HFFc6 (cell line): ENCODE measurements at places on chromosomes 7 and 10.
A peak's percentile ranks its signal among the peaks of the same experiment; 100 is the strongest.

DNA sequence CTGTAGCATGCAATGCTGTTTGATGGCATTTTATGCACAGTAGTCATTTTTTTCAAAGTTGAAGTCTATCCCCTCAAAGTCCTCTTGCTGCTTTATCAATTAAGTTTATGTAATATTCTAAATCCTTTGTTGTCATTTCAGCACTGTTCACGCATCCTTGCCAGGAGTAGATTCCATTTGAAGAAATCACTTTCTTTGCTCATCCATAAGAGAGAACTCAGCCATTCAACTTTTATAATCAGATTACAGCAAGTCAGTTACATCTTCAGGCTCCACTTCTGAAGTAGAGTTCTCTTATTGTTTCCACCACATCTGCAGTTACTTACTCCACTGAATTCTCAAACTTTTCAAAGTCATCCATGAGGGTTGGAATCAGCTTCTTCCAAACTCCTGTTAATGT is 32.3 kb downstream of the SDHAF3 start:
- DNase-seq: peak; percentile 1

- DNase-seq: no peak
These were observed 34.9 kb upstream of the PRSS1 start for GRCh38 chr7:142714375-142714774.

- peak; percentile 83 for DNase-seq
These were observed at the start of gene MICALL2 for GRCh38 chr7:1458683-1459511. MICALL2 (minus strand) TSS chr7:1459470; CDS start chr7:1459326, 144 bp downstream.

DNA sequence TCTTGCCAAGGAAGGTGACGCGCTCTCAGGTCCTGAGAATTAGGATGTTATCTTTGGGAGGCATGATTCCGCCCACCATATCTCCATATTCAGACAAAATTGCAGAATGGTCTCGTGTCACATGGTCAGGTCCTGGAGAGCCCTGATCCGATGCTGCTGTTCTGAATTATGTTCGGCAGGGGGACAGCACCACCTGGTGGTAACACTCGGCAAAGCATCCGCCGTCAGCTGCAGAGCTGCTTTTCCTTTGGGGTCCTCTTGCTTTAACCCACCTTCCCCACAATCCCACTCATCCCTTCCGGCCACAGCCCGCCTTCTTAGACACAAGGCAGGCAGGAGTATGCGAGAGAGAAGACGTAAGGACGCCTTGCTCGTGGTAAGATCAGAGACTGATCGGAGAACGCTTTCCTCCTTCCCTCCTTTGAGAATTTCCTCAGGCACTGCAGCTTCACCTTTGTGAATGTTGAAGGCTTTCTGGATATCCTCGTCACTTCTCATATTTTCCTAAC is 327.8 kb upstream of the C7orf33 start:
- DNase-seq: peak; percentile 33

DNA sequence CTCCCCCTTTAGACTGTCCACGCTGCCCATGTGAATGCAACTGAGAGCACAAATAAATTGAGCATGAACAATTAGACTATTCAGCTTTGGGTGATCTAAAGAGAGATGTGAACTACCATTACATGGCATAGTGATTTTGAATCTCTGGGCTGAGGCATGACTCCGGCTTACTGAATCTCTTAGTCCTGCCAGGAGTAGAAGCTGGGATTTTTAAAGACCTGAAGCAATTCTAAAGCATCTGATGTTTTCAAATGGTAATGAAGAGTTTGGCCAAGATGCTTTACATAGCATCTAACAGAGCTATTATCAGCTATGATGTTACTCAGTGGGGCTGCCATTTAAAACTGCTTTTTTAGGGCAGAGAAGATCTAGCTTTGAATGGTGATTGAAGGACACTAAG is 1059.1 kb downstream of the SORCS3 start:
- no peak for DNase-seq
